ENCODE measurements at places on chromosomes 11 and 22. TPM values are rescaled to one million over a fixed set of nuclear protein-coding genes. Genes with fewer than 3 reads are reported as not detected.
A peak's percentile ranks its signal among the peaks of the same experiment; 100 is the strongest.

The HBE1 gene
- total RNA-seq = not detected

GRCh38 chr11:87036756-87037449, 831 bp upstream of the TMEM135 start:
- no peaks in the 10 kb centered on the region for H3K27me3 ChIP-seq
- no peak overlapping the region for H3K27ac ChIP-seq
- H3K36me3 ChIP-seq = no peaks in the 10 kb centered on the region
- peak overlapping the region; percentile 99 for H3K4me3 ChIP-seq

The MS4A6E gene
- total RNA-seq = not detected

The ABTB2 gene
- total RNA-seq = 9.9 TPM

The B4GALNT4 gene
- 16.5 TPM for total RNA-seq

GRCh38 chr22:39292031-39292462, 27.4 kb downstream of the RPL3 start:
- no peaks in the 10 kb centered on the region for H3K36me3 ChIP-seq
- H3K4me3 ChIP-seq = no peak overlapping the region
- H3K27me3 ChIP-seq = no peaks in the 10 kb centered on the region
- peak overlapping the region; percentile 35 for H3K27ac ChIP-seq
- H3K4me1 ChIP-seq = peaks cover 6% of the 10 kb centered on the region

GRCh38 chr22:38016182-38017151, 32.1 kb upstream of the SOX10 start:
- H3K27me3 ChIP-seq = no peaks in the 10 kb centered on the region
- peaks cover 4% of the 10 kb centered on the region for H3K4me1 ChIP-seq
- H3K4me3 ChIP-seq = no peak overlapping the region
